ENCODE measurements at places on chromosomes 3 and 15.
A peak's percentile ranks its signal among the peaks of the same experiment; 100 is the strongest.

DNA sequence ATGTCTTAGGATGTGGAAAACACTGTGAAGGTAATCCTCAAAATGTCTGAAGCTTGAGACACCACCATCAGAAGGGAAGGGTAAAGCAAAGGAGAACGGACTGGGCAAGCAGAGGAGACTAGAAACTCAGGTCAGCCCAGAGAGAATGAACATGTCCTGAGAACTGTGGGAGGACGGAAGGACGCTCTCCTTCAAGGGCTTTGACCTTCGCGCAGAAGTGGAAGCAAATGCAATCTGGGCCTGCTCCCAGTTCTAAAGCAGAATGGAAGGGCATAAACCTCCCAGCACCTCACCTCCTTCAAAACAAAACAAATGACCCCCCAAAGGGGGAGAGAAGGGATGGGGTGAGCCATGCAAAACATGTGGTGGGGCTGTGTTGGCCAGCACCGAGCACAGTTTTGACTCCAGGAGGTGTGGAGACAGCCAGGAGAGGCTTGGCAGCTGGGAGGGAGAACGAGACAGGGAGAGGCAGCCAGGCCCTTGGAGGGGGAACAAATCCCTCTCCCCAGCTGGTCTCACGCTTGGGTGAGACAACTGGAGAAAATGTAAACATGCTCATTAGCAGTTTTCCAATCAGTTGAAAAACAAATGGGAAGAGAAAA lies 222.4 kb upstream of the WNT5A start:
- DNase-seq: no peak

- no peak for DNase-seq
Measured at GRCh38 chr3:10570196-10570946, 65.0 kb upstream of the ATP2B2 start.

- no peak for DNase-seq
Measured at GRCh38 chr15:43975326-43975725, 148.5 kb downstream of the WDR76 start.

- no peak for DNase-seq
Measured at GRCh38 chr15:78272776-78273175, 8.4 kb downstream of the DNAJA4 start.

- no peak for DNase-seq
Measured at GRCh38 chr15:74716651-74717050, 8.7 kb downstream of the CYP1A1 start.

- no peak for DNase-seq
Measured at GRCh38 chr3:115670911-115671310, 47.6 kb downstream of the GAP43 start.

GRCh38 chr15:85709250-85709649 lies 85.5 kb downstream of the KLHL25 start:
- no peak for DNase-seq

DNA sequence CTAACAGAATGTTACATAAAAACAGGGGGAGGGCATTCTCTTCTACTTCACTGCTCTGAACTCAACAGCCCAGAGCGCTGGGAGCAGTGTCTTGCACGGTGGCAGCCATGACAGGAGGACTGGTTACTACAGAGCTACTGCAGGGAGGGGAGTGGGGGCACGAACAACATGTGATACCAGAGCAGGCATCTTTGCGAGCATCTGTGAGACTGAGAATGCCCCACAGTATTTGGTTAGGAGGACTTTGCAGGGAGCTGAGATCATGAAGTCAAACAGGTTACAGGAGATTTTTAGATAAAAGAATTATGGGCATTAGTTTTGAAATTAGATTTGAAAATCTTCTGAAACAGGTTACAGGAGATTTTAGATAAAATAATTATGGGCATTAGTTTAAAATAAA lies 58.8 kb upstream of the GOLGA8B start:
- no peak for DNase-seq

GRCh38 chr15:33074212-33074611 lies 120.3 kb downstream of the FMN1 start:
- no peak for DNase-seq

DNA sequence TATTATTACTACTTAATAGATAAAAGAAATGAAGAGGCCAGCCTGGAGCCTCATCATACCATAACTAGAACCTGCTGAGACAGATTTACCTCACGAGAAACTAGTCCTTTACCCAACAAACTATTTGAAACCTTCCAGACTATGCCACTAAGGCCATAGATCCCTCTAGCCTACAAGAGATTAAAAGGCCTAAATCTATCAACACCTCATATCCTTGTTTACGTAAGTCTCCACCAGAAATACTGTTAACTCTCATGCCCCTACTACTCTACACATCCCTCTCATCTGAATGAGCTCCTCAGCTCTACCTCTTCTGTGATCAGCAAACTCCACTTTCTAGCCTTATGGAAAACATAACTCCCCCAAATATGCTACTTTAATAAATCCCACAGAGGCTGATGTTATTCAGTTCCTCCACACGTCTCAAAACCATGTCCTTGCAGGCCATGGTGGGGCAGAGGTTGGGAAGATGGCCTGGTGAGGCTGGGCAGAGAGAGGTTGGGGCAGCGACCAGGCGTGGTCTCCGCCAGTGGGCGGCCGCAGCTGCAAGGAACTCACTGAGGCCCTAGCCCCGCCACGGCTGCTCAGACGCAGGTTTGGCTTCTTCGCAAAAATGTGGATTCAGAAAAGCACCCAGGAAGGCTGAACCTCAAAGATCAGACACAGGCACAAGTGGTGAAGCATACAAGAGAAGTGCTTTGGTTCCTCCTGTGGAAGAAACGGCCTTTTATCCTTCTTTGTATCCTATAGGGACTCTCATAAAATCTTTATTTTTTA lies 65.8 kb downstream of the GSK3B start:
- DNase-seq: no peak

- peak; percentile 59 for DNase-seq
Measured at GRCh38 chr3:45553469-45553974, 41.0 kb upstream of the LIMD1 start.

GRCh38 chr3:115626006-115626409 lies 2.7 kb downstream of the GAP43 start:
- no peak for DNase-seq

DNA sequence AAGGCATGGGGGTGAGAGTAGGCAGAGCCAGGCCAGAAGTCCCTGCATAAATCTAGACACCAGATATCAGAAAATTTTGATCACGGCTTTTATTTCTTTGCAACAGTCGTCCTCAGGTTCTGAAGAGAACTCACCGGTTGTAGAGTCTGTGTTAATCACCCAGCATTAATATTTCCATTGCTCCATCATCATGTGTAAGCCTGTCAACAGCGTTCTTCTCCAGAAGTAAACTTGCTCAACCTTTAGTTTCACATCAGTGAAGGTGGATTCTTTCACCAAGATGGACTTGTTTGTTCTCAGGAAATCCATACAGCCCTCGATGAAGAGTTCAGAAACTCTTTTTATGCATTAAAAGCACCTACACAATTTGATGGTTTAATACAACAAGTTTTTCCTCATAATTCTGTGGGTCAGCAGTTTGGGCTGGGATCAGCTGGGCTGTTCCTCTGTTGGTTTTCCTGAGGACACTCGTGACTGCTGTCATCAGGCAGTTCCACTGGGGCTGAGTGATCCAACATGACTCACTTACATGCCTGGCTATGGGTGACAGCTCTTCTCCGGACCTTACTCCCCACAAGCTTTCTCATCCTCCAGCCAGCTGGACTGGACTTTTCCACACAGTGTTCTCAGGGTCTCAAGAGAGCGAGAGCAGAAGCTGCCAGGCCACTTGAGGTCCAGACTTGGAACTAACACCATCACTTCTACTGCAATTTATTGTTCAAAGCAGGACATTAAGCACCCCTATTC lies 303.4 kb downstream of the ZNF621 start:
- no peak for DNase-seq

GRCh38 chr15:40064231-40064894 lies 25.4 kb upstream of the SRP14 start:
- peak; percentile 95 for DNase-seq

GRCh38 chr15:82060817-82061216 lies 15.0 kb upstream of the MEX3B start:
- no peak for DNase-seq

GRCh38 chr3:124318656-124319055 lies 326.7 kb upstream of the ROPN1 start:
- DNase-seq: no peak

- no peak for DNase-seq
Measured at GRCh38 chr3:179000144-179000543, 71.5 kb downstream of the ZMAT3 start.

DNA sequence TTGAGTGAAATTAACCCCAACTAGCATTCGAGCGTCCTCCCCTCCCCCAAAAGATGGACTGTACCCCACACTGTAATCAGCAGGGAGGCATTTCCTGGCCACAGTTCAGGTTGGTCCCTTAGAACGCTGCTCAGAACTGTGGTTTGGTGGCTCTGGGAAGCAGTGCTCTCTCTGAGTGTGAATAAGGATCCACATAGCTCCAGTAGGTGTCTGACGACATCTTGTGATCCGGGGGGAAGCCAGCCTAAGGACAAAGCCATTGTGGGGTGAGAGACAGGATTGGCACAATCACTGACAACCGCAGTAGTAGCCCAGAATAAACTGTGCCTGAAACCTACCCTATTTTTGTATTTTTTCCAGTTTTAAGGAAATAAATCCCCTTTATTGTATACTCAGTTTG lies 125.3 kb downstream of the IGF1R start:
- no peak for DNase-seq

DNA sequence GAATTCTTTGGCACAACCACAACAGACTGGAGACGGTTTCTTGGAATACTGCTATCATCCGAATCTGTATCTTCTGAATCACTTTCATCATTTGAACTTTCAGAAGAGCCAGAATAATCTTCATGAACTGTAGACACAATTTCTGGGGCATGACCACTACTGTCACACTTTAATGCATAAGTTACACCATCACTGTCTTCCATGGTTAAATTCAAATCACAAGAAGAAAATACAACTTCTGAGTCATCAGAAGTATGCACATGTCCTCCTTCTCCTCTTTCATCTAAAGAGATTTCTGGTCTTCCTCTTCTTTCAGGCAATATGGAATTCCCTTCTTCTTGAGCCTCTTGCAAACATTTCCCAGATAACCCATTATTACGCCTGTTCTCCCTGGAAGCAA lies 42.5 kb downstream of the SETD2 start:
- no peak for DNase-seq

DNA sequence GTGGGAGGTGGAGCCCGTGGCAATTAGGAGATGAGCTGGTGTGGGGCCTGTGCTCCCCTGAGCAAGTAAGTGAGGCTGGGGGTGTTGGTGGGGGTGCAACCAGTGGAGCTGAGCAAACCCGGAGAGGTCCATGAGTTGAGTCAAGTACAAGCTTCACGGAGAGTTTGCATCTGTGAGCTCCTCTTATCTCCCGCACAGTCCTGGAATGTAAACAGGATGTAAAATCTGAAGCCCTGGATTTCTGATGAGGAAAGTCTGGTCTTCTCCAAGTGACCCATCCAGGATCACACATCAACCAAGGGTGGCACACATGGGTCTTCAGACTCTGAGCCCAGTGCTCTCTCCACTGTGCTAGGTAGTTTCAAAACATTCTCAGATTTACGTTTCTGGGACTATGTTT lies 67.8 kb downstream of the LSM3 start:
- no peak for DNase-seq

DNA sequence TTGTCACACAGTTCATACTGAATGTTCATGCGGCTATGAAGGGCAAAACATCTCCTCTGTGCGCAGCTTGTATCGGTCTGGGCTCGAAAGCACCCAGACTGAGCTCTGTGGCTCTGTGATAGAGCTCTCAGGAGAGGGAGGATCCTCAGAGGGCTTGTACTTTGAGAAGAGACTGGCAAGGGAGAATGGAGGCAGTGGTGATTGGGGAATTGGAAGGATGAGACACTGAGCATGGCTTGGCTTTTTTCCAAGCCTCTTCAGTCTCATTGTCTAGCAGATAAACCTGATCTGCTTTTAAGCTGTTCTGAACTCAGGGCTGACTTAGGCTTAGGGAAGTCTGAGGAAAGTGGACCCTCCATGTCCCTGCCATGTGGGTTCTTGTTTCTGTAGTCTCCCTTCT lies 43.0 kb downstream of the RAD54L2 start:
- peak; percentile 10 for DNase-seq

- DNase-seq: no peak
Measured at GRCh38 chr3:118526758-118527513, 507.7 kb downstream of the IGSF11 start.

DNA sequence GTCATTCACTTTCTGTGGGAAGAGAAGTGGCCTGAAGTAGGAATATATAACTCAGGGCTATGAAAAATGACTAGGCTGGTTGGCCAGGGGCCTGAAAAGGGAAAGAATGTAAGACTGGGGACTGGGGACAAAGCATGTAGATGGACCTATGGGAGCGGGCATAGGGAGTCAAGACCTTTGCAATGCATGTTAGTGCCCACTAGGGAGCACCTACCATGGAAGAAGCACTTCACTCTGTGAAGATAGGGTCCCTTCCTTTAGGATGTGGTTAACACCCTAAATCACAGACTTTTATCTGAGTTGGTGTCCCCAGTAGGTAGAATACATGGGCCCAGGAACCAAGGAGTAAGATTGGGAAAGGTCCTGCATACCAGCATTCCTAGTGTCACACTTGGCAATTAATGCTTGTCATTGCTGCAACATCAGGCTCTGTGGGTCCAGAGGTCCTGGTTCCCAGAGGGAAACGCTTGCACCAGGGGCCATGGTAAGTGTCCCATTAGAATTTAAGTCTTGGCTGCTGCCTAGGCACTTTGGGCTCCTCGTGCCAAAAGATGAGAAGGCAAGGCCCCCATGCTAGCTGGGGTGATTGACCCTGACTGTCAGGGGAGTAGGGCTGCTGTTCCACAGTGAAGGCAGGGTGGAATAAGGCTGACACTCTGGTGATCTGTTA lies 79.6 kb downstream of the CRYGS start:
- DNase-seq: no peak

All from dermis blood vessel endothelial cell (primary cell).